Activated gamma-delta T cell treated with Interleukin-2 at 50 U/mL for 16 hours (primary cell): ENCODE measurements at places on chromosomes 1 and 21.

DNA sequence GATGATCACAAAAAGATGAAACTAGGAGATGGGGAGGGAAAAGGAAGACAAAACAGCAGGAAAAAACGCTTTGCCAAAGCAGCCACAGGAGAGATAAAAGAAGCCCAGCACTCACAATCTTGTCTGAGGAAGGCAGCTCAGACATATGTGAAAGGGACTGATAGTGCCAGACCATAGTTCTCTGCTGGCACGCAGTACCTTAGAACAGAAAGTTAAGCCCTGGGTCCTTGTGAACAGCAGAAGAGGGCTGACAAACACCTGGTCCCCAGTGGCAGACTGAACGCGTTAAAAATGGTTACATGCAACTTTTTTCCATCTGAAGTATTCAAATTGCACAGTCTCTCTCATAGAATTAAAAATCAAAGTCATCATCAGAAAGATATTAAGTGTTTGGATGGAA lies 433.2 kb upstream of the ADAMTS5 start:
- DNase-seq, result no peak

- DNase-seq, result no peak
Measured at GRCh38 chr21:20968391-20968790, 29.8 kb upstream of the NCAM2 start.

DNA sequence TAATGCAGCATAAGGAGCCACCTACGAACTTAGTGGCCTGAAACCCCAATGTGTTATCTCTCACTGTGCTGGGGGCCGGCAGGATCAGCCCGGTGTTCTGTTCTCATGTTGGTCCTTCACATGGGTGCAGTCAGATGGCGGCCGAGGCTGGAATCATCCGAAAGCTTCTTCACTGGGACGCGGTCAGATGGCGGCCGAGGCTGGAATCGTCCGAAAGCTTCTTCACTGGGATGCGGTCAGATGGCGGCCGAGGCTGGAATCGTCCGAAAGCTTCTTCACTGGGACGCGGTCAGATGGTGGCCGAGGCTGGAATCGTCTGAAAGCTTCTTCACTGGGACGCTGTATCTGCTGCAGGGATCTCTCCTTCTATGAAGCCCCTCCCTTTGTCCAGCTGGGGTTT lies 12.6 kb upstream of the PCBP3 start:
- DNase-seq, result no peak

GRCh38 chr21:24096651-24097050 lies 1510.6 kb downstream of the MRPL39 start:
- DNase-seq, result no peak

GRCh38 chr1:64539781-64540218 lies 69.9 kb downstream of the CACHD1 start:
- DNase-seq, result no peak

GRCh38 chr21:31133243-31133830 lies 95.1 kb upstream of the KRTAP19-8 start:
- DNase-seq, result no peak

- DNase-seq, result no peak
Measured at GRCh38 chr1:214292322-214292721, 11.4 kb downstream of the SMYD2 start.

DNA sequence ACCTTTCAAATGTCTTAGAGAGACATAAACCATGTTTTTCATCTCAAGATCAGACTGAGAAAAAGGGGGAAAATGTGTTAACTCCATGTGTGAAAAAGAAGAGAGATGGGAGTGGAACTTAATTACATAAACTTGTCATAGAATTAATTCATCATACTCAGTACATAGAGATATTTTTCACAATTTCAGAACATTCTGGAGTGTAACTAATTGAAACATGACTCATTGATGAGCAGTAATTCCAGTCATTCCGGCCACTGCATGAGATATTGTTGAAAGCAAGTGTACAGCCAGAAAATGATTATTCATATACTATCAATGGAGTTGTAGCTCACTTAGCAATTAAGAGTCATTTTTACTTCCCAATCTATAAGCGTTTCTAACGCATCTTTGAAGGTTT lies 739.3 kb downstream of the LTN1 start:
- DNase-seq, result no peak

DNA sequence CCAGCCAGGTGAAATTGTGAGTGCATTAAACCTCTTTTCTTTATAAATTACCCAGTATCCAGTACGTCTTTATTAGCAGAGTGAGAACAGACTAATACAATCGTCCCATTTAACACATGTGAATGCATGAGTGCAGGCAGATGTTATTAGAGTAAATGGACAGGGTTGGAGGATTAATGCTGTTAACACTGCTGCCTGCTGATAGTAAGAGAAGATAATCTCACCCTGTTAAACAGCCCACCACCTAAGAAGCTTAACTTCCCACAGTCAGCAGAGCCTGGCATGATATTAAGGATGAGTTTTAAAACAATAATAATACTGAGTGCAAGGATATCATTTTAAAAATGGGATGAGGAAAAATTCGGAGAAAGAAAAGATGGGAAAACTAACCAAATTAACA lies 181.4 kb upstream of the LHX8 start:
- no peak for DNase-seq

DNA sequence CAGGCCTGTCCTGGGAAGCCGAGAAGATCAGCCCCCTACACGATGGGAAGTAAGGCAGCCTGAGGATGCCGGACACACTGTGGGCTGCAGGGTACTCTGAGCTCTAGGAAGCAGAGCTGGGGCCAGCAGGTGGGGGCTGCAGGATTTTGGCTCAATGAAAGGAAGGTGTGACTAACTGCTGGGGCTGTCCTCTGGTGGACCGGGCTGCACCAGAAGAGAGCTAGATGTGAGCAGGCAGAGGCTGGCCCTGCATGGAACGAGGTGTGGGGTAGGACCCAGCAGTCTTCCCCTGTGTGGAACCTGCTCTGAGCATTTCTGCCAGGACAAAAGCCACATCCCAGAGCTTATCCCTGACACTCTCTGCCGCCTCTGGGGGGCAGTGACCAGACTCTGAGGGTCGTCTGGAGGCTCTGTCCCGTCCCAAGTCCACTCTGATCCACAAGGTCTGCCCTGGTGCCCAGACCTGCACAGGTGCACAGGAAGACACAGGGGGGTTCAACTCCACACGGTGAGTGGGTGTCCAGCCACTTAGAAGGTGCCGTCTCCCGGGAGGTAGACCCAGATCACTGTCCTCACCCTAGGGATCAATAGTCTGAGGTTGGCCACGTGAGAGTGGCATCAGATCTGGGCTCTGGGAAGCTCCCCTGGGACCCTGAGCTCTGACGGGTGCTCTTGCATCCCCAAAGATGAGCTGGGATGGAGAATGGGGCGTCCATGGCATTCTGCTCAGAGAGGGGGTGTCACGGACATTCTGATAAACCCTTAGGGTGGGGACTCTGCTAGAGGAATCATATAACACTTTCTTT lies 187.6 kb upstream of the VAMP3 start:
- no peak for DNase-seq

- no peak for DNase-seq
Measured at GRCh38 chr21:25960402-25960801, 210.2 kb downstream of the APP start.

GRCh38 chr1:59291561-59291960 lies 5.3 kb upstream of the FGGY start:
- DNase-seq, result no peak

DNA sequence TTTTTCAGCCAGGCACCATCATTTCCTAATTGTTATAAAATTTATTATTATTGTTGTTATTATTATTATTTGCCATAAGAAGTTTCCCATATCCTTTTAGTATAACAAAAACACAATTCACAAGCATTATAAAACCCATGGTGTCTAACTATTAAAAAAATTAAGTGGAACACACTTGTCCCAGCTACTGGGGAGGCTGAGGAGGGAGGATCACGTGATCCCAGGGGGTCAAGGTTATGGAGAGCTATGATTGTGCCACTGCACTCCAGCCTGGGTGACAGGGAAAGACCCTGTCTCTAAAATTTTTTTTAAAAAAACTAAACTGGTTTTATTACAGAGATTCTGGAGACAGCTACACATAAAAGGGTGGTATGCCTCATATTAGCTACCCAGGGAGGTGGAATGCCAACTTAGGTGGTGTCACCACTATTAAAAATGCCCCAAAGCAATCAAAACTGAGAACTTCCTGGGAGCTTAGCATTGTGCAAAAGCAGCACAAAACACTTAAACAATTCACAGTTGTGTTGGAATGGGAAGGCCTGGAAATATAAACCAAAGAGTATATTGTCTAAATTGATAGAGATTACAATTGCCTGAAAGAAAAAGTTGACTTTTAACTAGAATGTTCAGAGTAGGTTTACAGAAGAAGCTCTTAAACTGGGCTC lies 8.7 kb upstream of the RGS4 start:
- no peak for DNase-seq

DNA sequence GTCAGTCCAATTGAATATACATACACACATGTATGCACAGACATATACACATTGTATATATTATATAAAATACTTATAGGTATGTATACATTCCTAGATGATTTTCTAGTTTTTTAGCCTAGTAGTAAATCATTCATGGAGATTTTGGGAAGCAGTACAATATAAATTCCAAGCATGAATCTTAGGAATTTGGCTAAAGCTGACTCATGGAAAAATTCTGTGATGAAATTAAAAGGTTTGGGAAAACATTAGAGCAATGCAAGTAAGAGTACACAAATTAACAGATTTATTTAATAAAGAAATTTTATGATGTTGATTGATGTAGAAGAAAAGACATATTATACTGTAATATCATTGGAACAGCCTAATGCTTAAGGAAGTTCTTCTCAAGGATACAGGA lies 43.7 kb upstream of the PTGFR start:
- no peak for DNase-seq

GRCh38 chr21:46515109-46515508 lies 56.4 kb downstream of the DIP2A start:
- no peak for DNase-seq

GRCh38 chr1:201792534-201793305 lies 36.2 kb upstream of the IPO9 start:
- peak; percentile 31 for DNase-seq

DNA sequence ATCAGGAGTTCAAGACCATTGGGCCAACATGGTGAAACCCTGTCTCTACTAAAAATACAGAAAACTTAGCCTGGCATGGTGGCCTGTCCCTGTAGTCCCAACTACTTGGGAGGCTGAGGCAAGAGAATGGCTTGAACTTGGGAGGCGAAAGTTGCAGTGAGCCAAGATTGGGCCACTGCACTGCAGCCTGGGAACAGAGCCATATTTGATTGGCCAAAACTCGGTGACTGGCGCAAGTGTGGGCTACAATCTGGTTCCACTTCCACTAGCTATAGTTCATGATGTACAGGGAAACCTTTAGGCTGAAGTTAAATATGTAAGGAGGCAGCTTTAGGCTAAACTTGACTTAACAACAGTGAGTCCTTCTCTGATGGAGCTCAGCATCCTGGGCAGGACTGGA lies 20.2 kb downstream of the SLC30A10 start:
- DNase-seq, result no peak

DNA sequence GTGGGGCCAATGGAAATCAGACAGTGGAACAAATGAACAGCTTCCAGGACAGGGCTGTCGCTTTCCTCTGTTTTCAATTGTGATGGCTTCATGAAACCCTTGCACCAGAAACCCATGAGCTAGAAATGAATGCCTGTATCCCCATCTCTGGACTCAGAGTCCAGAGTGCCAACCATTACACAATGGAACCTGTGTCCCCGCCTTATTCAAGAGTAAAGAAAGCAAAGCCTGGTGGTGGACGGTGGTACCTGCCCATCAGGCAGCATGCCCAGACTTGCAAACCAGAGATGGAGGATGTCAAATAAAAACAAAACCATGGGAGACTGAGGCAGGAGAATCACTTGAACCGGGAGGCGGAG lies 4.4 kb upstream of the CAPN2 start:
- DNase-seq, result no peak

- DNase-seq, result no peak
Measured at GRCh38 chr1:154808261-154808908, 61.7 kb downstream of the KCNN3 start.

- DNase-seq, result no peak
Measured at GRCh38 chr1:200642481-200642880, 21.9 kb upstream of the KIF14 start.

DNA sequence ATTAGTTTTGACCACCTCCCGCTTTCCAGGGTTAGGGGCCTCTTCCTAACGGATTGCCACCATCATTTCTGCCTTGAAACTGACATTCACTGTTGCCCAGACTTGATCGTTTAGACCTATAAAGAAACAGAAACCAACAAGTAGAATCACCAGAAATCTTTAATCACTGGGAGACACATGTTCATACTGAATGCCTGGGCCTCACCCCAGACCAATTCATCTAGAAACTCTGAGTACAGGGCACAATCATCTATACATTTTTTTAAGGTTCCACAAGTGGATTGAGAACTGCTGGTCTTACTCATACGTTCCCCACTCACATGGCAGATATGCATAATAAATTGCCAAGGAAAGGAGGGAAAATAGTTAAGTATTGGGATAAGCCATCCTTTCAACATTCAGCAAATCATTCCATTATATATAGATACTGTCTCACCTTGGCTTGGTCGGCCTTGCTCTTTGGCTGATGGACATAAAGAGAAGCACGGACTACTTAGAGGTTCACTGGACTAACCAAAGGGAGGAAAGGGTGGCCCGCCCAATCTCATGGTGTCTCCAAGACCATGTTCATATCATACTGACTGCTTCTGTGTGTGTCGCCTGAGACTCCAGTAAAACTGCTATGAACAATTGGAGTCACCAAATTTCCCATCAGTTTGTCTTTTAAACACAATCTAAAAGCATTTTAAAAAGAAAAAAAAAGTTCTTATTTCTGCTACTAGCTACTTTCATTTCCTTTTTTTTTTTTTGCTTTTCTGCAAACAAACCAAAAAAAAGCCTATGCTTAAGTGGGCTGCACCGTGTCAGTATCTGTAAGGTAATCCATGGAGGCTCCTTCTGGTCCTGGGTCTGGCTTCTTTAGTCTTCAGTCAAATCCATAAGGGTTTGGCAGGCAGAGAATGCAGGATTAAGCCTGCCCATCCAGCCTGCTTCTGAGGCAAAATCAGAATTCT lies 9.4 kb upstream of the TARBP1 start:
- no peak for DNase-seq

DNA sequence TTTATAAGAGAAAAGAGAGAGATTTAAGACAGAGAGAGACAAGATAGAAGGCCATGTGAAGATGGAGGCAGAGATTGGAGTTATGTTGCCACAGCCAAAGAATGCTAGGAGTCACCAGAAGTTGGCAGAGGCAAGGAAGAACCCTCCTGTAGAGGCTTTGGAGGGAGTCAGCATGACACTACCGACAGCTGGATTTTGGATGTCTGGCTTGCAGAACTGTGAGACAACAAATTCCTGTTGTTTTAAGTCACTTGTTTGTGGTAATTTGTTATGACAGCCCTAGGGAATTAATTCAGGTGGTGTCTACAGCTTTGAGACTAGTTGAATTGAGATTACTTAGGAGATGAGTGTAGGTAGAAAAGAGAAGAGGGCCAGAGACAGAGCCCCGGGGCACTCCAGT lies 158.5 kb downstream of the DNM3 start:
- DNase-seq, result no peak
